ENCODE measurements at places on chromosomes 4 and X.

DNA sequence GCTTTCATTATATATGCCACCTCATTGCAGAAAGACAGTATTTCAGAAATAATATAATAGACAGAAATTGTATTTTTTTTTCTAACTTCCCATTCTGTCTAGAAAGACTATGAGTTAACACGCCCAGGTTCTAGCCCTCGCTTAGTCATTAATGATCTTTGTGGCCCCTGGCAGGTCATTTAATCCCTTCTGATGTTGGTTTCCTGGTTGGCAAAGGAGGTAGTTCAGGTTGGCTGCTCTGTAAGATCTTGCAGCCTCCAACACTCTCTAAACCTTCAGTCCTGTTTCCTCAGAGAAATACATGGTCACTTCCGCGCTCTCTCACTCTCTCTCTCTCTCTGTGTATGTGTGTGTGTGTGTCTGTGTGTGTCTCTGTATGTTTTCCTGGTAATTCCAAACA lies 156.3 kb upstream of the NOCT start:
- DNase-seq, result no peak

GRCh38 chr4:7900334-7900909 lies 39.2 kb downstream of the AFAP1 start:
- DNase-seq, result peak; percentile 61

DNA sequence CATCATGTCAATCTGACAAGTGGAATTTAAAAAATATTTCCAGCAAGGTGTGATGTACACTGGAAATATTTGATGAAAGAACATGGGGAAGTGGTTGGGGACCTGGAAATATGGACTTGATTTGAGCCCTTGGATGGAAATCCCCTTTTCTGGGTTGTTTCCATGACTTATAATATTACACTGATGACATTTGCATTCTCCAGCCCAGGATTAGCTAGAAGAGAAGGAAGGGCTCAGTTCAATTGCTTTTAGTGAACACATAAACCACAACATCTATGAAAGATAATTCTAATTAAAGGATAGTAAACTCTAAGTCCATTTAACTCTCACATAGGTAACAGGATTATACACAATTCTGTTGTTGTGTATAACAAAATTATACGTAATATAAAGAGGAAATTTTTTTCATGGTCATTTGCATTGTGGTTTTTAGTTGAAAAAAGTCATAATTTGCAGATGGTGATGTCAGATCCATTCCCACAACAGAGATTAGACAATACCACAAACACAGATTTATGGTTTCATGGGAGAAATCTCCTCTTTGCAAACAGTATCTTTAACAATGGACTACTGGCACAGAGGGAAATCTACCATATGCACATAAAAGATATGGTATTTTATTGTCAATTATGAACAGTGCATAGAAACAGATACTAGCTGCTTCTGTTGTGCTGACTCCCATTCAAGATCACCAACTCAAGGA lies 126.5 kb downstream of the DKK2 start:
- no peak for DNase-seq

DNA sequence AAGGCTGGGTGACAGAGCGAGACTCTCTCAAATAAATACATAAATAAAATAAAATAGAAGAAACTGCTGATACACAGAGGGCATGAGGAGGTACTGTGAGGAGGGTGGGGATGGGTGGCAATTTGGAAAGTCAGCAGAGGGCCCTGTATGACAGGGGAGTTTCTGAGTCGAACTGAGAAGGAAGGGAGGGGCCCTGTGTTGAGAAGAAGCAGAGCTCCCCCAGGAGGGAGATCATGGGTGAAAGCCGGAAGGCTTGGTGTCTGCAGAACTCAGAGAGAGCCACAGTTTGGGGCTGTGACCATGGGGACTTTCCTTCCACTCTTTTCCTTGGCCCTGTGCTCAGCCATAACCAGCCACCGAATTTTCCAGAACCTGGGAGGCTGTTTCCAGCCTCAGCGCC lies 24.8 kb upstream of the AFAP1 start:
- DNase-seq, result no peak

DNA sequence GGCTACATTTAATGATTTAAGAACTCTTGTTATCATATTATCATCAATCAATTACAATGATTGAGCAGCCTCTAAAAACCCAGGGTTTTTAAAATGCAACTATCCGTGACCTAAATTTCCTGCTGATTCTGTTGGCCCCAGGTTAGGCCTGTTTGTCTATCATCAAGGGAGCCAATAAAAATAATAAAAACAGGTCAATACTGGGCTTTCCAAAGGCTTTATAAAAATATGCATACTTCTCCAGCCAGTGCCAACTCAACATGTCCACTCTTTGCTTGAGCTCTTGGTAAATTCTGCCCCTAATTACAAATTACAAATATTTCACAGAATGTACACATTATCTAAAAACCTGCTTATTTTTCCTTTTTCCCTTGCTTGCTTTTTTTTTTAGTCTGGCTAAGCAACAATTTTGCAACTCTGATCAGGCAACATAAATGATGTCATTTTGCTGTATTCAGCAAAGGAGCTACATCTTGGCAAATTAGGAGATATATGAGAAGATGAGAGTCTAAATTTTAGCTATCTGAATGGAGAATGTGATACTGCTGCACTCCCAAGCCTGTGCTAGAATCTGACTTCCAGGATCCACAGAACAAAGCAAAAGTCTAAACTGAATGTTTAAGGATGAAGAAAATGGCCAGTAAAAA lies 204.0 kb downstream of the SCFD2 start:
- DNase-seq, result no peak

- DNase-seq, result no peak
Observed at GRCh38 chr4:186767794-186768193, 44.1 kb upstream of the FAT1 start.

DNA sequence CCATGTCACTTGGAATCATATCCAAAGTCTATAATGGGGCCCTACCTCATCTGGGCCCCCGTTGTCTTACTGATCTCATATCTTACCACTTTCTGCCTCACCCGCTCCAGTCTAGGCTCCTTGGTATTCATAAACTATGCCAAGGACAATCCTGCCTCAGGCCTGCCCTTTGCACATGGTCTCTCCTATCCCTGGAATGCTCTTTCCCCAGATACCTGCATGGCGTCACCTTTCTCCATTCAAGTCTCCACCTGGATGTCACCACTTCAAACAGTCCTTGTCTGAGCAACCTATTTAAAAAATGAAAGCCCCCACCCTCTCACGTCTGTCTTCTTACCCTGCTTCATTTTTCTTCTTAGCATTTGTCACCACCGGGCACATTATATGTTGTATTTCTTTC lies 8.2 kb downstream of the VGLL1 start:
- DNase-seq, result no peak

GRCh38 chr4:109011241-109012026 lies 248.6 kb upstream of the ETNPPL start:
- no peak for DNase-seq

DNA sequence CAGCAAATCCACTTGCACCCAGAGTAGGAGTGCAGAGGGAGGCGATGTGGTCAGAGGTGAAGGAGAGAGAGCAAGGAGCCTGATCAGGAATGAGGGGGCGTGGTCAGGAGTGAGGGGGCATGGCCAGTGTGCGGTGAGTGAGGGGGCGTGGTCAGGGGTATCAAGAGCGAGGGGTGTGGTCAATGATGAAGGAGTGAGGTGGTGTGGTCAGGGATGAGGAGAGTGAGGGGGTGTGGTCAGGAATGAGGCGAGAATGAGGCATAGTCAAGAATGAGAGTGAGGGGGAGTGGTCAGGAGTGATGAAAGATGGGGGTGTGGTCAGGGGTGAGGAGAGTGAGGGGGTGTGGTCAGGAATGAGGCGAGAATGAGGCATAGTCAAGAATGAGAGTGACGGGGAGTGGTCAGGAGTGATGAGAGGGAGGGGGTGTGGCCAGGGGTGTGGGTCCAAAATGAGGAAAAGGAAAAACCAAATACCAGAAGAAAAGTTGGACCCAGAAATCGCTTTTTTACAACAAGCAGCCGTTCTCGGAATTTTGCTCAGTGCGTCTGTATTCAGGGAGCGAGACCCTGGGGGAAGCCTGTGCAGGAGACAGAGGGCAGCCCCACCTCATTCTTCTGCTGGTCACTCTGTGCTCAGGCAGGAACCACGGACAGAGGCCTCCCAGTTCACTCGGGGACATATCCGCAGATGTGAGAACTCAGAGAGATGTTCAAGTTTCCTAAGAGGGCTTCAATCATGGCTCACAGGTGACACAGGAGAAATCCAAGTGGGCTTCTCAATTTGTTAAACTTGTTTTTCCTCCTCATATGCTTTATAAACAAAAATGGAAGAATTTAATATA lies 47.5 kb downstream of the MAGEA1 start:
- no peak for DNase-seq

DNA sequence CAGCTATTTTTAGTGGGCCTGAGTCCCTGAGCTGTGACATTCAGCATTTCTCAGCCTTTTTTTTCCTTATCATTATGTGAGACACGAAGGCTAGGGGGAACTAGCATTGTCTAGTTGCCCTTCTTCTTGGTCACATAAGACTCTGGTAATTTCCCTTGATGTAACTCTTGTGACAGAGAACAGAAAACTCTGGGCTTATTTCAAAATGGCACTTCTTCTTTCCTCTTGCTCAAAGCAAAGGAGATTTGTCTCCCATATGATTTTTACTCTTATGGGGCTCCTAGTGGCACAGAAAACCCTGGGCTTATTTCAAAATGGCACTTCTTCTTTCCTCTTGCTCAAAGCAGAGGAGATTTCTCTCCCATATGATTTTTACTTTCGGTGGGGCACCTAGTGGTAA lies 14.7 kb downstream of the ATXN3L start:
- DNase-seq, result no peak

DNA sequence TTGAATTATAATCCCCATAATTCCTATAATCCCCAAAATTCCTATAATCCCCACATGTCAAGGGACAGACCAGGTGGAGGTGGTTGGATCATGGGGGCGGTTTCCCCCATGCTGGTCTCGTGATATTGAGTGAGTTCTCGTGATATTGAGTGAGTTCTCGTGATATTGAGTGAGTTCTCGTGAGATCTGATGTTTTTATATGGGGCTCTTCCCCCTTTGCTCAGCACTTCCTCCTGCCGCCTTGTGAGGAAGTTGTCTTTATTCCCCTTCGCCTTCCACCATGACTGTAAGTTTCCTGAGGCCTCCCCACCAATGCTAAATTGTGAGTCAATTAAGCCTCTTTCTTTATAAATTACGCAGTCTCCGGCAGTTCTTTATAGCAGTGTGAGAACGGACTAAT lies 36.6 kb upstream of the GPR78 start:
- DNase-seq, result no peak

GRCh38 chr4:142846729-142847596 lies 862 bp upstream of the INPP4B start:
- DNase-seq, result peak; percentile 64

- no peak for DNase-seq
Observed at GRCh38 chrX:155766321-155766720, 114.8 kb upstream of the VAMP7 start.

DNA sequence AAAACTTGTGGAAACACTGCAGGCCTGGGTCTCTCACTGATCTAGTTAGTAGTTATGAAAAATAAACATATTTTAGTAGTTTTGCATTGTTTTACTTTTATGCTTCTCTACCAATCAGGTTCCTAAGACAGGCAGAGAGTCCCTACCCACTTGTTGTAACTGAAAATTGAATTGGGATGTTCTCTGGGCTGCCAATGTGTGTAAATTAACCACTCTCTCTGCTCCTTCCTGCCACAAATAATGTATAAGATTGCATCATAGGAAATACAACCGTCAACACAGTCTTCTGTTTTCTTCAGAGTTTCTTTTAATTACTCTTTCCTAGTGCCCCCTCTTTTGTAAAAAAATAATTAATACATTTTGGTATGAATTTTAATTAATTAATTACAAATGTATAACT lies 677.3 kb downstream of the FSTL5 start:
- DNase-seq, result no peak

DNA sequence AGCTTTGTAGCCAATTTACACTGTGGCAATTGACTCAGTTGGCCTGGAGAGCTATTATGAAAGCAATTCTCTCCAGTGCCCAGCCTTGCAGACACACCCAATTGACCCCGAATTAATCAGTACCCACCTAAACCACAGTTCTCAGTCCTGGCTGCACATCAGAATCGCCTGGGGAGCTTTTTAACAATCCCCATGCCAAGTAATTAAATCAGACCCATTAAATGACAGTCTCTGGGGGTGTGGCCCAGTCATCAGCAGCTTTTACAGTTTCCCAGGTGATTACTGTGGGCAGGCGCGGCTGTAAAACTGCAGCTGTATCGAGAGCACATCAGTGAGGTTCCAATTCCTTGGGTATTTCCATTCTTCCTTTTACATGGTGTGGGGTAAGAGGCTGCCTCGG lies 460.9 kb upstream of the FAT1 start:
- no peak for DNase-seq

GRCh38 chrX:110863883-110864282 lies 68.3 kb upstream of the CHRDL1 start:
- no peak for DNase-seq

DNA sequence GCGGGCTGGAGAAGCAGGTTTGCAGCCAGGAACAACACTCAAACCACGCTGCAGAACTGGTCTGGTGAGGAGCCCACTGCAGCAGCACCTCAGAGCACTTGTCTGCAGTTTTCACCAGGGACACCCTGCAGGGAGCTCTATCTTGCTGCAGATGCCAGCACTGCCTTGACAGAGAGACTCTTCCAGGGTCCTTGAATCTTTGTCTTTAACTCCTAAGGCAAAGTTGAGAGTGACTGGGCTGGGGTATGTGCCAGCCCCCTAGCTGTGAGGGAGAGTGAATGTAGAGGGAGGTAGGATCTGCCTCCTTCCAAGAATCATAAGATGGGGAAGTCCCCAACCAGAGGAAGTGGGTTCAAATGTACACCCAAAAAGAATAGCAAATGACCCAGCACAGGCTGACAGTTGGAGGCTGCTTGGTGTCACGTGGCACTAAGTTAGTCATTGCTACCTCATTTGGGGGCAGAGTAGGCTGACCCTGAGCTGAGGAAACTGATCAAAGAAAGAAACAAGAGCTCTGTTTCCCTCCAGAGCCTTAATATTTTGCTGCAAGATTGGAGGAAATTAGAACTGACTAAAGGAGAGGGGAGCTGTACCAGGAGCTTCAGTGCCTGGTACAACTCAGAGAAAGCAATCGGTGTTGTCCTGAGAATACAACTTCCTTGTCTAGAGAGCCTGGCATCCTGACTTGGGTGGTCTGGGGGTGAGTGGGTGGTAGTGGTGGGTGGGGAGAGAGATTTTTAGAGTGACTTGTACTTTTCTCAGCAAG lies 28.2 kb upstream of the HUWE1 start:
- DNase-seq, result no peak

Measured in left forelimb (tissue), 1 donor.